Activated gamma-delta T cell (primary cell): ENCODE measurements at places on chromosomes 5 and 9.

DNA sequence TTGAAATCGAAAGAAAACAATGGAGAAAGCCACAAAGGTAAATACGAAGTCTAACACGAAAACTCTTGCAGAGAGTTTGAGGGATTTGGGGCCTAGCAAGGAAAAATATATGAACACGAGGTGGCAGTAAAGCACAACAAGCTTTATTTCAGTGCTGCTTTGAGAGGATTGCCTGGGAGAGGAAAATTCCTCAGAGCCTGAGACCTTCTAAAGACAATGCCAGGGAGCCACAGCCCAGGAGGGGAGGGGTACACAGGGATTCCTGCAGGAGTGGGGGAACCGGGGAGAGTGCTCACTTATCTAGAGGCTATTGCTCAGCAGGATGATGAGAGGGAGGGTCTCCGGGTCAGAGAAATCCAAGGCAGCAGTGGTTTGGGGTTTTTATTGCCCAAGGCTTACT, 134.9 kb upstream of the ADCY2 start:
- no peak for DNase-seq

- no peak for DNase-seq
These were observed 26.2 kb downstream of the RAD23B start for GRCh38 chr9:107309271-107309670.

DNA sequence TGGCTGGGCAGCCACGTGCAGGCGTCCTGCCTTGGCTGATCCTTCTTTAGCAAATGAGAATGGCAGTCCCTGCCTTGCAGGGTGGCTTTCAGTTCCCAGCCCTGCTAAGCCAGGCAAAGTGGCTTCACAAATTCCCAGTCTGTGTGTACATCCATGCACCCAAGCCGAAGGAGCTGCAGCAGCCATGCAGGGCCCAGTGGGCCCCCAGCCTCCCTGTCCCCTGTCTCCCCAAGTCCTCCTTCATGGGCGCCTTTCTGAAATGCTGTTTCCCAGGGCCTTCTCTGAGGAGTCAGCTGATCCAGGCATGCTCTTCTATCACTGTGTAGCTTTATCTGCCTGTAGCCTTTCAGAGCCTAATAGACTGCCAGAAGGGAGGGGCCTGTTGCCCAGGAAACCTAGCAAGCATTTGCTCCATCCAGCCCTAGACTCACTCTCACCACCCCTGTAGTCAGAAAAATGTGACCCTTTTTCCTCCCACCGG, 47.4 kb upstream of the SHC3 start:
- DNase-seq = no peak

DNA sequence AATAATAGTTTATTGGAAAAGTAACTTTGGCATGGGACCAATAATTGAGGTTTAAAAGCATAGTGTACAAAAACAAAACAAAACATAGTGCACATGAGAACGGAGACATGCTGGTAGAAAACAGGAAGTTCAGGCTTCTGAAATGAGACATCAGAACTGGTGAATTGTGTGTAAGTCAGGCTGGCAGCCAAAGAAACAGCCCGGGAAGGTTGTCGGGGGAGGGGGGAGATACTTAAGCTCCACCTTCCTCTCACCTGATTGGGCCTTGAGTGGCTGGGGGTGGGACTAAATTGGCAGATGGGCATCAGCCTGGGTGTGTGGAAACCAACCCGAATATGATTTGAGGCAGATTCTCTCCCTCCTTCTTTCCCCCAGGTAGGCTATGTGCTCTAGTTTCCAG, 256.3 kb downstream of the SMARCA2 start:
- DNase-seq = no peak

- DNase-seq = no peak
These were observed 1034.0 kb downstream of the DTWD2 start for GRCh38 chr5:117954331-117954730.

GRCh38 chr5:132063090-132063911, 2.8 kb downstream of the IL3 start:
- no peak for DNase-seq

DNA sequence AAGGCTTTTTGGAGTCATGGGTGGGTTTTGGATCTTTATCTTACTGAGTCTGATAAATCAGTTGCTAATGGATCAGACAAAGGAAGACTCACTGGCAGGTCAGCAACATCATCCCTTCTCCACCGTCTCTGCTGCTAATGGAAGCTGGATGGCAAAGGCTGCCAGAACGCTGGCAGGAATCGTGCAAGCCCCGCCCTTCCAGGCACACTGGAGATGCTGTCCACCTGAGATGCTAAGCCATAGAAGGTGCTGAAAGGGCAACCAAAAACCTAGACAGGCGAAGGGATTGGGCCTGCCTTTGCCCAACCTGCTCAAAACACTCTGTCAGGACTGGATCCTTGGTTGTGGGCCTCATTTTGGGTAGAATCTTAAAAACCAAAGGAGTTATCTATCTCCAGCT, 139.5 kb upstream of the FSTL4 start:
- no peak for DNase-seq

DNA sequence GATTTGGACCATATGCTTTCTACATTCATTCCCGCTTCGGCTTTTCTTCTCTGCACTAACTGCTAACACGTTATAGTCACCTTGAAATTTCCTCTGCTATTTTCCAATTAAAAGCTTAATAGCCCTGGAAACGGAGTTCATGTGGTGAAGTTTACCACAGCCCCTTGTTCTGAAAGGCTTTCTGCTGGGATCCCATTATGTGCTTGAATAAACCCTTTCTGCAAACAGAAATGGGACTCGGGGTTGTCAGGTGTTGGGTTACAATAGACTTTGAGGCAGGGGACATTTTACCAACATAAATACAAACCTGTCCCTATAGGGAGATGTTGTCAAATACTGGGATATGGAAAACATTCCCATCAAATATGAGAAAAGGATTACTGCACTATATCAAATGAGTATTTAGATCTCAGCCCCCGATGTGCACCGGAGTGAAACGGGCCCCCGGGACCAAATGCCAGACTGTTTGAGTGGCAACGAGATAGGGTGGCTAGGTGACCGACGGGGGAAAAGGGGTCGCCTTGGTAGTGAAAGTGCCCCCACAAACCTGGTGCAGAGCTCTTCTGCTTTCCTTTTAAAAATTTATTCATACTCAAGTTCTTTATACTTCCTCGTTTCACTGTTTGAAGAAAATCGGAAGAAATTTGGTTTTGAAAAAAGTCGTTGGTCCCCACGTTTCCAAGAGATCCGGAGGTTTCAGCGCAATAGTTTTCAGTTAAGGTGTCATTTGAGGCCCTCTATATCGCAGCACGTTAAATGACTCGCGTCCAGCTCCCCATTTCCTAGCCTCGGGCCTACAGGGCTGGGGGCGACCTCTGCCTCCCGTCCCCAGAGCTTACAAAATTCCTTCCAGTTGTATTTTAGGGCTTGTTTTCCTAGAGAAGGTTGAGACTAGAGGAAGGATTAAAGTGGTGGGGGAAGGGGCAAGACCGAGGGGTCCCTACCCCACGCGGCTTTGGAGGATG, 2.1 kb upstream of the DMRT3 start:
- no peak for DNase-seq
